ENCODE measurements at places on chromosomes 7 and 10.

- DNase-seq: no peak
Measured at GRCh38 chr10:26481315-26481692, 43.2 kb downstream of the APBB1IP start.

- DNase-seq: no peak
Measured at GRCh38 chr7:12716134-12716681, 28.8 kb downstream of the ARL4A start.

- no peak for DNase-seq
Measured at GRCh38 chr10:104246976-104247375, 7.7 kb upstream of the GSTO1 start.

DNA sequence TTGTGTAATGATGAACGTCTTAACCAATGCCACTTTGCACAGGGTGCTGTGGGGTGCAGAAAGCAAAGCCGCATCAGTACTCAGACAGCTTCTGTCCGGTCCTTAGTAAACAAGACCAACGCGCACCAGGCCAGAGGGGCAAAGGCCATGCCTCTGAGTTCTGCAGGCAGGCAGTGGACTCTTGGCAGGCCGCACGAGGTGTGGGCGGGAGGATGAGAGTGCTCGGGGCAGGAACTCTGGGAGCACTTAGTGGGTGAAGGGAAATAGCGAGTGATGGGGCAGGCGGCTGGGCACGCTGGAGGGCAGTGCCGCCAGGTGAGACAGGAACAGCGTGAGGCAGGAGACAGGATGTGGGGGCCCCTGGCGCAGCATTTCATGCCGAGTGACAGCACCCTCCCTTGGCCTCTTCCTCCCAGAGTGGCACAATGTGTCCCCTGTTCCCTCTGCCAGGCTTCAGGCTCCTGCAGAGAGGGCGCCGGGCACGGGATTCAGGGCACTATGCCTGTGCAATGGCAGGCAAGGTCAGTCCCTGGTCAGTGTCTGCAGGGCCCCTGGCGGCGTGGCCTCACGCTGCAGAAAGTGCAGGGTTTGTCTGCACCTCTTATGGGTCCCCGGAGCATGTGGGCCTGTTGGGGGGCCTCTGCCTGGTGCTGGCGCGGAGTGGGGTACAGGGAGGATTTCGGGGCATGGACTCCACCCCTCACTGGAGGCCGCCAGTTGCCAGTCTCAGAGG is 60.4 kb downstream of the VIPR2 start:
- DNase-seq: no peak

GRCh38 chr7:22992874-22993840 is 20.8 kb downstream of the HYCC1 start:
- no peak for DNase-seq

DNA sequence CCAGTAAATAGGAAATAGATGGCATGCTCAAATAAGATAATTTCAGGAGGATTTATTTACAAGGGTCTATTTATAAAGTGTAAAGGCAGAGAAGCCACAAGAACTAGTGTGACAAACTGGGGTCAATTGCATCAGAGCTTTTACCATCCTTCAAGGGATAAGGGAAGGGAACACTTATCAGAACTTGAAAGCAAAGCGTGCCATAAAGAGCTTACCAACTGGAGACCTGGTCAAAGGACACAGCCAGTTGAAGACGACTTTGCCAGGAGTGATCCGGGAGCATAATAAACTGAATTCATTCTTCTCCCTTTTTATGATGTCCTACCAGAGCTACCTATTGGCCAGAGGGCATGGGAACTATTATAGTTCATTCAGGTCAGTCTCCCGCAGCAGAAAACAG is 3.2 kb upstream of the PPP1R3A start:
- no peak for DNase-seq

DNA sequence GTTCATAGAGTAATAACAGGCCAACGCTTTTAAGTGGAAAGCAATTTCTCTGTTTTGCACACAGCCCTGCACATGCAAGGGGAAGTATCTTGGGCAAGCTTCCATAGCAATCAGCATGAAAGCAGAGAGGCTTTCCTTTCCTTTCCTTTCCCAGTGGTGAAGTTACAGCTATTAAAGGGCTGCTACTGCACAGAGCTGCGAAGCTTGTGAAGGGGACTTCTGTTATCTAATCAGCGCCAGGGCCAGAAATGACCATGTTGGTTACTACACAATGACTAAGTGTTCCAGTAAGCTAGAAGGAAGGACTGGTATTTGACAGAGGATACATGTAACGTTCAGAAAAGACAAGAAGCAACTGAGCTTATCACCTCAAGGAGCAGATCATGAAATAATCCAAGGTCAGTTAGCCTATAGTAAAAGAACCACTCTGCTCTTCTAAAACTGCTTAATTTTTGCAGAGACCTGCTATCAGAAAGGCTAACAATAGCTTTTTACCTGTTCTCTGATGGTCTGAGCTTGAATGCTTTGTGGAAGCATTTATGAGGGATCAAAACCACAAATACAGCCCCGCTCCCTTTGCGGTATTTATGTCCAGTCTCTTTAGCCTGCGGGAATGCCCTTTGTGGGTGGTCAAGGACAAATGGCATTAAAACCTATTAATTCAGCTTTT is 45.9 kb downstream of the SGMS1 start:
- no peak for DNase-seq

GRCh38 chr10:97571622-97572021 is 957 bp upstream of the ANKRD2 start:
- no peak for DNase-seq

GRCh38 chr10:47071891-47072290 is 160.7 kb downstream of the PTPN20 start:
- no peak for DNase-seq

DNA sequence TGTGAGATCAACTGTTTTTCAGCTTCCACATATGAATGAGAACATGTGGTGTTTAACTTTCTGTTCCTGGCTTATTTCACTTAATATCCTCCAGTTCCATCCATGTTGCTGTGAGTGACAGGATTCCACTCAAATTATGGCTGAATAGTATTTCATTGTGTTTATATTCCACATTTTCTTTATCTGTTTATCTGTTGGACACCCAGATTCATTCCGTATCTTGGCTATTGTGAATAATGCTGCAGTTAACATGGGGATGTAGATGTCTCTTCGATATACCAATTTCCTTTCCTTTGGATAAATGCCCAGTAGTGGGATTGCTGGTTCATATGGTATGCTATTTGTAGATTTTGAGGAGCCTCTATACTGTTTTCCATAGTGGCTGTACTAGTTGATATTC is 47.9 kb downstream of the GALNT11 start:
- DNase-seq: no peak

DNA sequence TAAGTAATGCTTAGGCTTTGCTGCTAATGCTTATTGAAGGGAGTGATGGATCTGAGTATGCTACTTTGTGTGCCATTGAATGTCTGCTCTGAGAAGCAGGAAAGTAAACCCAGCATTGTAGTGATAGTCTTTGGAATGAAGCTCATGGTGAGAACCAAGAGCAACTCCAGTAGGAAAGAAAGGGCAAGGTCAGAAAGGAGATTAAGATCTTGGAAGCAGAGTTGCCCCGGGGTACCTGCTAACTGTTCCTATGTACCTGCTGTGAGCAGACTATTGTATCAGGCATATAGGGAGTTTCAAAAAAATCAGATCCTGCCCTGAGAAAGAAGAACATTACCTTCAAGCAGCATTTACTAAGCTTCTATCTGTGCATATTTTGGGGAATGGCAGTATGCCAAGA is 54.5 kb upstream of the AASS start:
- DNase-seq: no peak

DNA sequence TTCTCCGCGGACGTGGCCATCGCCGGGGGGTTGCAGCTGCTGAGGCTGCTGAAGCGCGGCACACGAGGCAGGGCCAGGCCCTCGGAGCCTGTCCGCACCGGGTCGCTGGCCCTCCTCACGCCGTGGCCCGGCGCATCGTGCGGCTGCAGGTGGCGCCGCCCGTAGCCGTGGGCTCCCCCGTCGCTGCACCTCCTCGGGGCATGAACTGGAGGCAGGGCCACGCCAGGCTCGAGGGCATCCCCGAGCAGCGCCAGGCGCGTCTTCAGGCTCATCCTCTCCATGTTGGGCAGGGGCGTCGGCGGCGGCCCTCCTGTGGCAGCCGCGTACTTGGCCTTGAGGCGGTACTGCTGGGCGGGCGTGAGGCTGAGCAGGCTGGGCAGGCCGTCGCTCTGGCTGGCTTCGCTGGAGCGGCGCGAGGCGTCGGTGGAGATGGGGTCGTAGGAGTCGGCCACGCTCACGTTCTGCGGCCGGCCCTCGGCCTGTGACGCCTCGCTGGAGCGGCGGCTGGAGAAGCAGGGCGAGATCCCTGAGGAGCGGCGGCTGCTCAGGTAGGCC is 263.1 kb upstream of the INHBA start:
- DNase-seq: no peak

DNA sequence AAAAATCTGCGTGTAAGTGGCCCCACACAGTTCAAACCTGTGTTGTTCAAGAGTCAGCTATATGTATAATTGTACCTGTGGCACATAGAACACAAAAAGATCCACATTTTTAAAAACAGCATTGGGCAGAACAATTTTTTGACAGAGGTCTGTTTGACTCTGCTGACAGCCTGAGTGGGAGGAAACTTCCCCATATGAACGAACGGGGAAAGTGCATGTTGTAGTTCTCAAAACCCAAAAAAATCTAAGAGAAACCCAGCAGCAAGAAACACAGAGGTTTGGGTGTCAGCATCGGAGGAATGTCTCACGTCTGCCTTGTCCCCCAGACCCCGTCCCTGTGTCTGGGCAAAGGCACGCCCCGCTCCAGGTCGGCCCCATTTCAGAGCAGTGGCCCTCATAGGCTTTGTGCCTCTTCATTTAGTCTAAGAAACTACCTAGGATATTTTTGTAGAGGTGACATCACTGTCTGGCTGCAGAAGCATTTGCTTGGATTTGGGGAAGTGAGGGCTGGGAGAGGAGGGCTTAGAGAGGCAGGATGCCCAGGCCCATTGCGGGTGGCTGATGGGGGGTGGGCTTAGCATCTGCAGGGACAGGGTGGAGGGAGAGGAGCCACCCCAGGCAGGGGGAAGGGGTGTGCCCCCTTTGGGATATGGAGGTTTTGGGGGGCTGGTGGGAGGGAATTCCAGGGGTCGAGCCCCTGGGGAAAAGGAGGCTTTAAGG is 11.0 kb downstream of the CUX1 start:
- no peak for DNase-seq

- no peak for DNase-seq
Measured at GRCh38 chr10:31756729-31757110, 171.9 kb downstream of the ARHGAP12 start.

DNA sequence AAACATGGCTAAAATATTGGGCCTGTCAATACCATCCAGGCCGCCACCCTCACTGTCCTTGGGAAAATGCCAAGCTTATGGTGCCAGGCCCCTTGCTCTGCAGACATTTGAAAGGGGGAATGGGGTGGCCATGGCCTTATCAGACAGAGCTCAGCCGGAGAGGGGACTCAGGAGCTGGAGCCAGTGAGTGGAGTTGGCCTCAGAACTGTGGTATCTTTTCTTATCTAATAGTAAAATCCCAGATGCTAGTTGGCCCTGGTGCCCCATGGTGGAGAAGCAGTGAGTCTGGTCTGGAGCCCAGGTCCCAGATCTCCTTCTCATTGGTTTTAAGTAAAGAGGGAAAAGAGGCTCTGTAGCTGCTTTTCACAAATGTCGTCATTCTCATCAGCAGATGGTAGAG is 49.6 kb upstream of the SORCS3 start:
- no peak for DNase-seq

DNA sequence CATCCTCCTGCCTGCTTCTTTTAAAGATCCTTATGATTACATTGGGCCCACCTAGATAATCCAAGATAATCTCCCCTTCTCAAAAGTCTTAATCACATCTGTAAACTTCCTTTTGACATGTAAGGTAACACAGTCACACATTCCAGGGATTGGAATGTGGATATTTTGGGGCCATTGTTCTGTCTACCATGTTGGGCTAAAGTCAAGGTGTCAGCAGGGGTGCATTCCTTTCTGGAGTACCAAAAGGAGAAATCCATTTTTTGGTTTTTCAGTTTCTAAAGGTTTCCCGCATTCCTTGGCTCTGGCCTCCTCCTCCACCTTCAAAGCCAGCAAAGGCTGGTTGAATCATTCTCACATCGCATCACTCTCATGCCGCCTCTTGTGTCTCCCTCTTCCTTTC is 197.6 kb upstream of the NFE2L3 start:
- DNase-seq: no peak

- DNase-seq: no peak
Measured at GRCh38 chr10:74334221-74334620, 183.2 kb downstream of the ADK start.

- DNase-seq: no peak
Measured at GRCh38 chr7:116977172-116977571, 23.9 kb downstream of the ST7 start.

DNA sequence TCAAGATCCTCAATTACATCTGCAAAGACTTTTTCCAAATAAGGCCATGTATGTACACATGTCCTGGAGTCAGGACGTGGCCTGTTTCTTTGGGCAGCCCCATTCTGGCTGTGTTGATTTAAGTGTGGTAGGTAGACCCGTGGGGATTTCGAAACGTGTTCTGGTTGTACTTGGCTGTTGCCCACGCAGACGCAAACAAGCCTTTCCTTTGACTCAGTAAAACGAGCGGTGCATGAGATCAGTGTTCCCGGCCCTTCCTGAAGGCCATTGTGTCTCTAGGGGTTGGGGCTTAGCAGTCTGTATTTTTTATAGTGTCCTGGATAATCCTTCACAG is 64.8 kb upstream of the DNAJB6 start:
- peak; percentile 100 for DNase-seq

- no peak for DNase-seq
Measured at GRCh38 chr10:104391150-104391968, 37.7 kb downstream of the CFAP58 start.

- no peak for DNase-seq
Measured at GRCh38 chr7:95002775-95003174, 95.4 kb downstream of the PPP1R9A start.

GRCh38 chr7:114574384-114574783 is 159.8 kb downstream of the FOXP2 start:
- peak; percentile 49 for DNase-seq

- DNase-seq: no peak
Measured at GRCh38 chr7:131845573-131846314, 289.3 kb upstream of the PODXL start.

- no peak for DNase-seq
Measured at GRCh38 chr7:93799750-93800357, 90.7 kb downstream of the TFPI2 start.

DNA sequence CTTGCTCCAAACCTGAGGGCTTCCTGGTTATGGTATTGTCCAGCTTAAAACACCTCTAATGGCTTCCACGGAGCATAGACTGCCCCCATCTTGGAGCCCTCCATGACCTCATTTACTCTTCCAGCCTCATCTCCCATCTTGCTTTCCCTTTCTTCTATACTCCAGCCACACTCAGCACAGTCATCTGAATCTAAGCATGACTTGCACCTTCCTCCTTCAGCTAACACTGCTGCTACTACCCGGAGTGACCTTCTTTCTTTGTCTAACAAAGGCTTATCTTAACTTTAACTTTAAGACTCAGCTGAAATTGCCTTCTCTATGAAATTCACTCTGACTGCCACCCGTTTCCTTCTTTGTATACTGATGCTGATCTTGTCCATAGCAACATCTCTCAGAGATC is 135.1 kb downstream of the FAM107B start:
- no peak for DNase-seq

Measured in skeletal muscle cell (primary cell).